ENCODE measurements at places on chromosomes 2 and 18.

- no peak for DNase-seq
Observed at GRCh38 chr2:239122421-239123110, 274.7 kb downstream of the TWIST2 start.

DNA sequence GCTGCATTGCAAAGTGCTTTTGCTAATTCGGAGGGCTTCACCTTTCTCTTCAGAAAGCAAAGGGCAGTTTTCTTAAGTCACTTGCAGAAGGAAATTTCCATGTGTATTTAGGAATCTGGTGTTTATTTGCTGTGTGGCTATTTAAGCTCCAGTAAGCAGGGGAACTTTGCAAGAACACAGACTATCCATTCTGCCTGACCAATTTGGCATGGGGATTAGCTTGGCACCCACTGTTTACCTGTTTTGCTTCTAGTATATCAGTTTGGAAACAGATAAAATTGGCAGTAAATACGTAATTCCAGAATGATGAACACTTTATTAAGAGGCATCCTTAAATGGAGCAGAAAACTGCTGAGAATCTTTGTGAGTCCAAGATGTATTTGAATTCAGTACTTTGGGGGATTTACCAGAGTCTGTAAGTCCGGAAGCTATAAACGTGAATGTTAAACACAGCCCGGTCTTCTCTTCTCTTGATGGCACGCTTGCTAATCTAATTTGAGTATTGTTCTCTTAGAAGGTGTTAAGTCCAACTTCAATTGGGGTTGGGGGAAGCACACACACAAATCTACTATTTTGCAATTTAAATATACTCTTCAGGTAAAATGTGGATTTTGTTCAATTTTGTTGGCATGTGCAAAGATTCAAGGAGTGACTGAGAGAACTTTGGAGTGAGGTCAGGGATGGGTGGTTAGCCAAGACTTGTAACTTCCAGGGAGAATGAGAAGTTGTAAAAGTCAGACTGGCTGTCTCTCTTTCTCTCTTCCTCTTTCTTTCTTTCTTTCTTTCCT is 650 bp downstream of the ACKR3 start:
- no peak for DNase-seq

DNA sequence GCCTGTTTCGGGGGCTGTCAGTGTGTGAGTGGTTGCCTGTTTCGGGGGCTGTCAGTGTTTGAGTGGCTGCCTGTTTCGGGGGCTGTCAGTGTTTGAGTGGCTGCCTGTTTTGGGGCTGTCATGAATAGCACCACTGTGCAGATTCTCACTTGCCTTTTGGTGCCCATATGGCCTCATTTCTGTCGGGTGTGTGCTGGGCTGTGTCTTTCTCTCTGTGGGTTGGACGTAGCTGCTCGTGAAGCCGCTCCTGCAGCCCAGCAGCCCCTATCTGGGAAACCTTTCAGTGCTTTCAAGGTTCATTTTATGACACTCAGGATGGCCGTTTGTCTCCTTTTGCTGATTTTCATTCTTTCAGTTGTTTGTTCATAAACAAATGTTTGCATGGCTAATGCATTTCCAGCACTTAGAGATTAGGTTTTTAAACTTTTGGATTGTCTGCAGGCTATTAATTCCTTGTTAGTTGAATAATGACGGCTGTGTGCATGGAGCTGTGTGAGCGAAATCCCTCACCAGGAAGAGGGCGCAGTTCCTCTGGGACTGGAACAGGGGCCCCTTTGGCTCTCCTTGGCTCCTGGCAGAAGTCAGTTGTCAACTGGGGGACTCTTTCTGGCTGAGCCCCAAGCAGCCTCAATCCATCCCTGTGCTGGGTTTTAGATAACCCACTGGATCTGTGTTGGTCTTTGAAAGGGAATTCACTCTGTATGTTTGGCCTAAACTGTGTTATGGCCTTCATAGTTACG is 10.8 kb downstream of the AGAP1 start:
- no peak for DNase-seq

GRCh38 chr2:11889101-11889850 is 142.8 kb downstream of the LPIN1 start:
- no peak for DNase-seq

GRCh38 chr18:45373286-45373880 is 241.9 kb upstream of the SLC14A2 start:
- no peak for DNase-seq

DNA sequence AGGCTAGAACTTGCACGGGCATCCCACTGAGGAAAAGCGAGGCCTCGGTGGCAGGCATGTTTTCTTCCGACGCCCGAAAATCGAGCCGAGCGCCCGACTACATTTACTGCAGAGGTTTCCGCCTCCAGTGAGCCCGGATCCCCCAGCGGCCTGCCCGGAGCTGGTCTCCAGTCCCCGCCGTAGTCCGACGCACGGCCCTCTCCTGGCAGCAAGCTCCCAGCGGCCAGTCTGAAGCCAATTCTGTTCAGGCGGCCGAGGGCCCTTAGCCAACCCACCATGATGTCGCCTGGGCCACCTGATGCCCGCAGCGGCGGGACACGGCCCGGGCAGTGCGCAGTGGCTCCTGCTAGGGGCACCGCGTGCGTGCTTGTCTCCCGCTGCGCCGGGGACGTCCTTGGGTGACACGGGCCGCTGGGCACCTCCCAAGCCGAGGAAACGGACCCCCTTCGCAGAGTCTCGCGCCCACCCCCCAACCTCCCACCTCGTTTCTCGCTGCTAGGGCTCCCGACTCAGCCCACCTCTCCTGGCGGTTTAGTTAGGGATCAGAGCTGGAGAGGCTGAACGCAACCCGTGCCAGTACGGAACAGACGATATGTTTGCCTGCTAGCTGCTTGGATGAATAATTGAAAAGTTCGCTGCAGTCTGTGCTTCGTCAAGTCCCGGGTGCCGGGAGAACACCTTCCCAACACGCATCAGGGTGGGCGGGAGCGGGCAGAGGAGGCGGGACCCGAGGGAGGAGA is 5.3 kb downstream of the ONECUT2 start:
- no peak for DNase-seq

DNA sequence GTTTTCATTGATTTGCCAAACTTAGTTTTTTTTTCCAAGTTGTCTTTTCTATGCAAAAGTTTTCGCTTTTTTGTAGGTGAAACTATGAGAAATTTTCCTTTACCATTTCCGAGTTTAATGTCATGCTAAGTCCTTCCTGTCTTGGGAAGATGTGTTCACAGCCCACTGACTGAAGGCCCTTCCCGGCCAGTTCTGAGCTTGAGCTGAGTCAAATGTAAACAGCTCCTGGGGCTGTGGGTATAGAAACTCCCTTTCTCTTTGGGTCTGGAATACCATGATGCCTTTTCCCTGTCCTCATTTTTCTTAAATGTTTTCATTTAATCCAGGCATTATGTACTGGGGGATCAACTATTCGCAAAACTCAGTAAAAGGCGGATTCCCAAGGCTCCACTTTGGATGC is 69.8 kb upstream of the IL1R1 start:
- DNase-seq, result no peak

DNA sequence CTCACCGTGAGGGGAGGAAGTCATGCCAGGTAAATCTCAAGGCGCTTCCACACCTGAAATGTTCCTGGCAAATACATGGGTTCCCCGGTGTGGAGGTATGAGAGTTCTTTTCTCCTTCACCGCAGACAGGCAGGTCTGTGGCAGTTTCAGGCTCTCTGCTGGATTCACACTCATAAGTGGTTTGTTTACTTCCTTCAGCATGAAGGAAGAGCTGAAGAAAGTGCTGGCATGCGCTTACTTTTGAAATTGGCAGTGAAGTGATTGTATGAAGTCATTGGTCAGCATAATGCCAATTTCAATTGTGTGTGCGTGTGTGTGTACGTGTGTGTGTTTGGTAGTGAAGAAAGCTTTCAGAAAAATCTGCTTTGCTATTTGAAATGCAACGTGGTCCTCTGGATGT is 43.4 kb downstream of the RNF144A start:
- DNase-seq, result no peak

DNA sequence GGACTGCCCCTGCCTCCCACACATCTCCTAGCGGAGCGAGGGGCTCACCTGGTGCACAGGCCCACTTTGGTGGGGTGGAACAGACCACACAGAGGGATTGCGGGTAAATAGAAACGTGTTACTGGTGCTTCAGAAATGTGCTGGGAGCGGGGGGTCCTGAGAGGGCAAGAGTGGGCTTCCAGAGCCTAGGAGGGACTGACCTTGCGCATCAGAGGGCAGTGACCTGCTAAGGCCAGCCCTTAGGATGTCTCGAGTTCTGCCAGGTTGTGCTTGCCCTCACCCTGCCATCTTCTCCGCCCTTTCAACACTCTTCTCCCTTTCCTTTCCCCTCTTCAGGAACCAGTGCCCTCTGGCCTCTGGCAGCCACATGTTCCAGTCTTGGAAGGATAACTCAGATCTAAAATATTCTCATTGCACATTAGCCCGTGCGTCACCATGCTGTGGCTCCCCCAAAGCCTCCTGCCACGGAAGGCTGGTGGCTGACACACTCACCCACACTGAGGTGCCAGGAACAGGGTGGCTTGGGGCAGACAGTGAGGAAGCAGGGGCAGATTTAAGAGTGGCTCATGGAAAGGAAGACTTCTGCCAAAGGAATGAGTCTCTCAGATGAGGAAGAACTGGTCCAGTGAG is 89.6 kb downstream of the MCFD2 start:
- no peak for DNase-seq

- DNase-seq, result no peak
Observed at GRCh38 chr2:119339562-119339923, 27.1 kb downstream of the C2orf76 start.

DNA sequence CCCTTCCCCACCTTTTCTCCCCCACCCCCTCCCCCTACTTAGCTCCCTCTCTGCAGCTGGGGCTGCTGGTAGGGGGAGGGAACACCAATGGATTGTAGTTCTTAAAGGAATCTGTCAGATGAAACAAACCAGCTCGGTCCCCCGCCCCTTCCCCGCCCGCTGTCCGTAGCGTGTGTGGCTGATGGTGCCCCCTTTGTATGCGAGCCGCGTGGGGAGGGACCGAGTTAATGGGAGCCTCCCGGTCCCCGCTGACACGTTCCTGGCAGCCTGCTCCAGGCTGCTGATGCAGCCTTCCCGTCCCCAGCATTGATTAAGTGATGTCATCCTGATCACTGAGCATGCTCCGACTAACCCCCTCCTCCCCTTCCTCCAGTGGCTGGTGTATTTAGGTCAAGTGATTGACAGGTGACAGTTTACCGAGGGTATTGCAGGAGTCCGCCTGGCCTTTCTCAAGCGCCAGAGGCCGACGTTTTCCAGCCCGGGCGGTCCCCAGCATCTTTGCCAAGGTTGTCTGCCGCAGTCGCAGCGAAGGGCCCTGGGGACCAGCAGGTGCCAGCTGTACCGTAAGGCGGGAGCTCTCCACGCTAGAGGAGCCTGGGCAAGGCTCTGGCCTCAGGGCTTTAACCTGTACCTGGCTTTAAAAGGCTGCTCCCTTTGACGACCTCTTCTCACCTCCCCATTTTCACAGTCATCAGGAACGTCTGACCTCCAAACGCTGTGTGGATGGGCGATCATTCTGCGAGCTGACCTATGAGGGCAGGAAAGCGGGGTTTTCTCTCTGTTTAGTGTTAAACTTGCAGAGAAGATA is 1.8 kb downstream of the KIF5C start:
- DNase-seq, result no peak

- DNase-seq, result no peak
Observed at GRCh38 chr2:3489764-3490115, 29.6 kb downstream of the ADI1 start.

GRCh38 chr2:120759543-120760331 is 24.1 kb downstream of the GLI2 start:
- no peak for DNase-seq

- no peak for DNase-seq
Observed at GRCh38 chr2:240392084-240392947, 43.1 kb upstream of the GPC1 start.

DNA sequence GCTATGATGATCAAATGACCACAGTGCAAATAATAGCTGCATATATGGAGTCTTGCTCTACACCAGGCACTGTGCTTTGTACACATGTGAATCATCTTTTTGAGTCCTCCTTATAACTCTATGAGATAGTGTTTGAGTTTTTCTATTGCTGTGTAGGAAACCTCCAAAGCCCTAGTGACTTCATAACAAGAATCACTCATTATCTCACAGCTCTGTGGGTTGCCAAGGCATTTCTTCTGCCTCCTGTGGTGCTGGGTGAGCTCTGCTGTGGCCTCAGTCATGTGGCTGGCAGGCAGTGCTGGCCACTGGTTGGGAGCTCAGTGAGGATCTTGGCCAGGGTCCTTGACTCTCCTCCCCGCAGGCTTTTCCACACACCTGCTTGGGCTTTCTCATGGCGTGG is 153.4 kb downstream of the CAPN13 start:
- DNase-seq, result no peak

DNA sequence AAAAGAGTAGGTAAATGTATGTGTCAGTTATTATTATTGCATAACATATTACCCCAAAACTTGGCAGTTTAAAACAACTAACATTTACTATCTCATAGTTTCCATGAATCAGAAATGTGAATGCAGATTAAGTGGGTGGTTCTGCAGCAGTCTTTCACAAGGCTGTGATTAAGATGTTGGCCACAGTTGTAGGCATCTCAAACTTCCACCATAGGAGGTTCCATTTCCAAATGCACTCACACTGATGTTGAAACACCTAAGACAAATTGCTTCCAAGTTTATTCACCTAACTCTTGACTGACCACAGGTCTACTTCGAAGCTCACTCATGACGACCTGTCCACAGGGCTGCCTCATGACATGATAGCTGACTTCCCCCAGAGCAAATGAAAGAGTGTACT is 360.8 kb downstream of the GRB14 start:
- no peak for DNase-seq

DNA sequence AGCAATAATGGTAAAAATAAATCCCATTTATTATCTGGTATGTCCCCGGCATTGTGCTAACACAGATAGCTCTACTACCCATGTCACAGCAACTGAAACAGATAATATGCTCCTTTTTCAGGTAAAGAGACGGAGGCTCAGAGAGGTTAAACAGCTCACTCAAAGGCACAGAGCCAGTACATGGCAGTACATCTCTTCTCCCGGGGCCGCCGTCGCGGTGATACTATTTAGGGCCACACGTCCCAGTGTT is 693 bp upstream of the PDK1 start:
- DNase-seq, result no peak
